Esophagus squamous epithelium (tissue), 5 donors: ENCODE measurements at places on chromosomes 12 and 14.

- DNase-seq, result no peak
Measured at GRCh38 chr14:98186140-98186539, 1085.9 kb downstream of the BCL11B start.

GRCh38 chr14:54776361-54777001 is 126.1 kb downstream of the GCH1 start:
- no peak for DNase-seq

DNA sequence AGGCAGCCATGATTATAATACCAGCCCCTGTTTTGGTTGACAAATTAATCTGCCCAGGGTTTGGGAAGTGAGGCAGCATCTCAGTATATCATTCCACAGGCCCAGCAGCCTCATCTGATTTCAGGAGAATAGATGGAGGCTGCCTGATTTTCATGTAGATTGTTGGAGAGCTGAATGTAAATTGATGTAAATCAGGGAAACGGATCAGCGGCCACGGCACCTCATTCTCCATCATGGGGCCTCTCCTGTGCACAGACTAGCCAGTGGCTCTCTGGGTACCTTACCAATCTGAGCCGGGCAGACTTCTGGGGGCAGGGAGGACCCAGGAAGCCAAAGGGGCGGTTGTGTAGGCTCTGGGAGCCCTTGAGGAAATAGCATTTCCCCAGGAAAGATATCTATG is 63.7 kb upstream of the GSC start:
- no peak for DNase-seq

- no peak for DNase-seq
Measured at GRCh38 chr12:110739894-110740293, 2.8 kb downstream of the PPP1CC start.

DNA sequence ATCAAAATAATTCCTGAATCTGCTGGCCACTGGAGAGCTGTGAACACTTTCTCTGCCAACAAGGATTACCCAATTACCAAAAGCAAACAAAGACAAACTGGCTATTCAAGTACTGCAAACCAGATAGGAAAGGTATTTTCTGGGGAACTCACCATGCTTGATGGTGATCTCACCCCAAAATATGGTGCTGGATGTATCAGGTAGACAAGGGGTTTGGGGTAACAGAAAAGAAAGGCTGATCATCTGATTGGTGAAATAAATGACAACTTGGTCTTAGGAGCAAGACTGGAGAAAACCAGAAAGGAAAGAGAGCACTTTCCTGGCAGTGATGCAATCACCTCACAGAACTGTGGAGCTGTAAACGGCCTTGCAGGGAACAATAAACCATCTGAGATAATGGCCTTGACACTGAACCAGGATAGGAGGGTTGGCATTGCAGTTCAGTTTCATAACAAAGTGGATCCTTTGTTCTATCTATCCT is 31.0 kb upstream of the NPFF start:
- no peak for DNase-seq
